ENCODE measurements at places on chromosomes 13 and 19.

DNA sequence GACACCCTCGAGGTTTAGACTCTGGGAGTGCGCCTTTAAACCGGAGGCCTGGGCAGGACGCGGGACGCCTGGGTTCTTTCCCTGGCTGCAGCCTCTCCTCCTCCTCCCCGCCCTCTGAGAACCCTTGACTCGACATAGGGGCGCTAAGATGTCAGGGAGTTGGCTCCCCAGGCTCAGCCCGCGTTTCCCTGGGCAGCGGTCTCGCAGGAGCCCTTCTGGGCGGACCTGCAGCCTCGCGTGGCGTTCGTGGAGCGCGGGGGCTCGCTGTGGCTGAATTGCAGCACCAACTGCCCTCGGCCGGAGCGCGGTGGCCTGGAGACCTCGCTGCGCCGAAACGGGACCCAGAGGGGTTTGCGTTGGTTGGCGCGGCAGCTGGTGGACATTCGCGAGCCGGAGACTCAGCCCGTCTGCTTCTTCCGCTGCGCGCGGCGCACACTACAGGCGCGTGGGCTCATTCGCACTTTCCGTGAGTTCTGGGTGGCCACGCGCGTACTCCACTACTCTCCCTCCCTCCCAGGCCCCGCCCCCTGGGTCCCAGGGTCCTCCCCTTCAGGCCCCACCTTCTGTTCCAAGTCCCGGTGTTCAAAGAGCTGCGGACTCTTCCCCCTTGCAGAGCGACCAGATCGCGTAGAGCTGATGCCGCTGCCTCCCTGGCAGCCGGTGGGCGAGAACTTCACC is 1.3 kb downstream of the ICAM5 start:
- peak; percentile 75 for DNase-seq

DNA sequence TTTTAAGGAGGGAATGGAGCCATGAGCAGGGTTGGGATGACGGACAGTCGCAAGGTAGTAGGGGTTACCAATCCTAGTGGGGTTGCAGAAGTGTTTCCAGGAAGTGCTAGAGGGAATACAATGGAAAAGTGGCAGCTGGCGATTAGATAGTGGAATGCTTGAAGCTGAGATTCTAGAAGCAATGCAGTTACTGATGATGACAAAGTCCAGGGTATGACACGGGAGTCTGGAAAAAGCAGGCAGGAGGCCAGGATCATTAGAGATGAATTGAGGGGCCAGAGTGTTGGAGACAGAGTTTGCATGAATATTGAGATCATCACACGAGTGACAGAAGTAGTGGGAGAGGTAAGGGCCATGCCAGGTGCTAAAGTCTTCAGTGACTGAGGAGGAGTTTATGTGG is 17.3 kb upstream of the KL start:
- no peak for DNase-seq

GRCh38 chr19:13001502-13002165 is 6.4 kb downstream of the NFIX start:
- no peak for DNase-seq

DNA sequence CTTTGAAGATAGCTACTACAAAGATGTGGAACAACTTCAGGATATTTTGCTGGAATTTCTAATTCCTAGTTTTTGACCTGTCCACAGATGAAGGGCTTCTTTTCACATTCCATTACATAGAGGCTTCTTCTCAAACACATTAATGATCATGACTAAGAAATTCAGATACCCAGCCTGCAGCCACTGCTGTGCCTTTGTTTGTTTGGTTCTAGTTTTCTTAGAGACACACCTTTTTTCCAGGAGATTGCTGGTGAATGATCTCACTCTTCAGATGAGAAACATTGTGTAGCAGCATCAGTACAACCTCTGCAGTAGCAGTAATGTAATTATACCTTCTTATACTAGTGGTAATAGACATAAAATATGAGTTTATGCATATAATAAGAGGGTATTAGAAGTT is 5.0 kb downstream of the TDRD3 start:
- peak; percentile 12 for DNase-seq

- no peak for DNase-seq
These were observed 14.4 kb downstream of the CCDC124 start for GRCh38 chr19:17946965-17947784.

DNA sequence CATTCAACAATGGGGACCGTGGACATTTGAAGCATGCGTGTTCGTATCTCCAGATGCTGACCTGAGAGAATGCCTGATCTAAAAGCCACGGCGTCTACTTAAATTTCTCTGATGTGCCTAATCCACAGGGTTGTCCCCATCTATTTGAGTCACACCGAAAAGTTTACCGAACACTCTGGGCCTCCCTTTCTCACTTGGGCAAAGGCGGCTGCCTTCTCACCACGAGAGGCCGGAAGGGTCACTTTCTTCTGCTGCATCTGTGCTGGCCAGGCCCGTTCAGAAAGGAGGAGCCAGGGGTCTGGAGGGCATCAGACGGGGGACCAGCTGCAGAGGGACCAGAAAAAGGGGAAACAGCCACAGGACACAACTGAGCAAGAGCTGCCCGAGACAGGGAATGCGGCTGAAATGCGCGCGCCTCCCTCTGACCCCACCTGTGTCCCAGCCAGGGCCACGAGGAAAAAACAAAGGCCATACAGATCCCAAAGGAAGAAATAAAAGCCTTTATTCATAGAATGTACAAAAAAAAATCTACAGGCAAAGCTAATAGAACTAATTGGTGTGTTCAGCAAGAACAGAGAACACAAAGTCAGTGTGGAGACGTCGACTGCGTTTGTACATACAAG is 71.3 kb upstream of the C13orf46 start:
- no peak for DNase-seq

DNA sequence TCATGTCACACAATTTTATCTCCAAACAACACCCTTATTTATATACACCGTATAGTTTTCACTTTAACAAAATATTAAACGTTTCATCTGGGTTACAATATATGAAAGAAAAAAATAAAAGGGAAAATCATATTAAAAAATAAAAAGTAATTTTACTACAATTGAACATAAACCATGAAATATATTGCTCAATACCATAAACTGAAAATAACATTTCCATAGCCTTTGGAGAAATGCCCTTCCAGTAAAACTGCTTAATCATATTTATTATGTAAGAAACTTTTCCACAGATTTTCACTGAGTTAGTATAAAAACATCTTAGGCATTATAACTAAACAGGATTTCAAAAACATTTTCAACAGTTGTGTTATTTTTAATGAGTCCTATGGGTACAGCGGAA is 1.5 kb upstream of the ZNF347 start:
- no peak for DNase-seq

- peak; percentile 28 for DNase-seq
These were observed 25.2 kb downstream of the ZNRF4 start for GRCh38 chr19:5480427-5480836.

GRCh38 chr19:55333870-55334269 is 5.8 kb upstream of the KMT5C start:
- DNase-seq = peak; percentile 84

- no peak for DNase-seq
These were observed 12.0 kb downstream of the KHSRP start for GRCh38 chr19:6412447-6413091.

DNA sequence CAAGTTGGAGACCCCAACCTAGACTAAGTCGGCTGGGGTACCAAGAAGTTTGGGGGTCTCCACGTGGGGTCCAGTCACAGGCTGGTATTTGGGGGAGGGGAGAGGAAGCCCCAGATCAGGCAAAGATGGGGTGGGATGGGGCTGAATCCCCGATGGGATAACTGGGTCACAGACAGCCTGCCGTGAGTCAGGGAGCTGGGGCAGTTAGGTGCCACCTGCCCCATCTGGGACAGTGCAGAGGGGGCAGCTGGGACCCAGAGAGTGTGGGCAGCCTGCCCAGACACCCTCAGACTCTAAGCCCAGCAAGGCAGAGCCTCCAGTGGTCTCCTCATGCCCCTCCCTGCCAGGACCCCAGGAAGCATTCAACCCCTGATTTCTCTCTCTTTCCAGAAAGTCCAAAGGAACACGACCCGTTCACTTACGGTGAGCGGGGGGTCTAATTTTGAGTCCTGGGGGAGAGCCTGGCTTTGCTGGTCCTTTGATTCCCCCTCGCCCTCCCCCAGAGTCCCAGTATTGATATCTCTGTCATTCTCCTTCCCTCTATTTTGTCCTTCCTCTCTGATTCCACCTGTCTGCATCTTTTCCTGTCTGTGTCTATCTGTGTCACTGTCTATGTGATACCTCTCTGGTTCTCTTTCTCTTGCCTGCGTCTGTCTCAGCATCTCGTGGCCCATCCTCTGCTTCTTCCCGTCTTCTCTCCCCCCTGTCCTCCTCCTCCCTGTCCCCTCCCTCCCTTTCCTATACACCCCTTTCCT is 1.8 kb downstream of the FXYD1 start:
- DNase-seq = no peak

DNA sequence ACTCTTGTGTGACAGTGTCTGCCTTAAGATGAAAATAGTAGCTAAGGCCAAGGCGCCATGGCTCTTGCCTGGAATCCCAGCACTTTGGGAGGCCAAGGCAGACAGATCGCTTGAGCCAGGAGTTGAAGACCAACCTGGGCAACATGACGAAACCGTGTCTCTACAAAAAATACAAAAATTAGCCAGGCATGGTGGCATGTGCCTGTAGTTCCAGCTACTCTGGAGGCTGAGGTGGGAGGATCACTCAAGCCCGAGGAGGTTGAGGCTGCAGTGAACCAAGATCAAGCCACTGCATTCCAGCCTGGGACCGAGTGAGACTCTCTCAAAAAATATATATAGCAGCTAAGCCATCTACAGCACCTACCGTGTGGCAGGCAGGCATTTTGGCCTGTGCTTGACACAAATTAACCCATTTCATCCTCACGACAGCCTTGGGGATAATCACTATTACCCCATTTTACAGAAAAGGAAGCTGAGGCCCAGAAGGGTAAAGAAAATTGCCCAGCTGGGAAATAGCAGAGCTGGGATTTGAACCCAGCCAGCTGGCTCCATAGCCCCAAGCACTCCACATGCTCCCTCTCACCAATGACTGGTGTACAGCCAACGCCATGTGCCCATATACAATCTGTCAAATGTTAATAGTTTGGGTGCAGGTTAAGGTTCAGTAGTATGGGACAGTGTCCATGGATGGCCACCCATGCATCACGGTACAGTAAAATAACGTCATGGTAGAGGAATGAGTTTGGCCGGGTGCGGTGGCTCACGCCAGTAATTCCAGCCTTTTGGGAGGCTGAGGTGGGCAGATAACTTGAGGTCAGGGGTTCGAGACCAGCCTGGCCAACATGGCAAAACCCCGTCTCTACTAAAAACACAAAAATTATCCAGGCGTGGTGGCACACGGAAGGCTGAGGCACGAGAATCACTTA is 3.1 kb downstream of the SLC1A5 start:
- no peak for DNase-seq

DNA sequence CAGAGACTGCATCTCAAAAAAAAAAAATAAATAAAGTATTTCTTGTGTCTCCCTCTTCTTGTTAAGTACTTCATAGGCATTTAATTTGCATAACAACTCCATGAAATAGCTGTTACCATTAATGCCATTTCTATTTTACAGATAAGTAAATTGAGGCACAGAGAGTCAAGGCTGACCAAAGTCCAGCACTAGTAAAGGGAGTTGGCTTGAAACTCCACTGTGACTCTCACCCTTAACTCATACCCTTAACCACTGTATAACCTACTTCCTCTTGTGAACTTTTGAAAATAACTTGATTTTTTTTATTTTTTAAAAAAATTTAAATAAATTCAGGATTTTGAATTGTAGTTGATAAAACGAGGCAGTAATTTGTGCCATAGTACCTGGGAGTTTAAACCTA is 6.0 kb downstream of the GPATCH1 start:
- DNase-seq = no peak

GRCh38 chr13:80374901-80375300 is 34.0 kb upstream of the SPRY2 start:
- DNase-seq = no peak

DNA sequence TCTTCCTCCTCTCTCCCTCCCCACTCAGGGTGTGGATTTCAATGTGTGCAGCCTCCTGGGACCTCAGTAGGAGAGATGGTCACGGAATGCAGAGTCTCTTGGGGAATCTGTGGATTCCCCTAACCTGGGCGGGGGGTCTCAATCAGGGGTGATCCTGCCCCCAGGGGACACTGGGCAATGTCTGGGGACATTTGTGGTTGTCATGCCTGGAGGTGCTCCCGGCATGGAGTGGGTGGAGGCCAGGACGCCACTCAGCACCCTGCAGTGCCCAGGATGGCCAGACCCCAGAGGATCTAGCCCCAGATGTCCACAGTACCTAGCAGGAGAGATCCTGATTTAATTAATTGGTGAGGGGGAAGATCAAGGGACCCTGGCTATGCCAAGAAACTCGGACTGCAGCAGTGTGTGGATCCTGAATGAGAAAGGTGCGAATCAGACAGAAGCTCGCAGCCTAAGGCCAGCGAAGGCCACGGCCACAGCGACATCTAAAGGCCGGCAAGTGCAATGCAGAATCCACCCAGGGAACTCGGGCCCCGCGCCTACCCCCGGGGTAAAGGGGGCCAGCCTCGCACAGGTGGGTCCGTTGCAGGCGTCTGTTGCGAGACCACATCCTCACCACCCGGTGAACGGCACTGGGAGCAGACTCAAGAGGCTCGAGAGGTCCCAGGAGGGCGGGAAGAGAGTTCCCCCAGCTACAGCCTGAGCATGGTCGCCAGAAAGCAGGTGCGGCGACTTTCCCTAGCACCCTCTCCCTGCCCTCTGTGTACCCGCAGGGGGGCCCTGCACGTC is 88.8 kb downstream of the GNG7 start:
- peak; percentile 50 for DNase-seq

- DNase-seq = peak; percentile 41
These were observed 8.0 kb downstream of the ATP4A start for GRCh38 chr19:35555301-35556005.

- DNase-seq = no peak
These were observed 1.2 kb upstream of the SPATA13 start for GRCh38 chr13:24159357-24159756.
